ENCODE measurements at places on chromosomes 2 and 18. TPM values are rescaled to one million over a fixed set of nuclear protein-coding genes. Genes with fewer than 3 reads are reported as not detected.

DNA sequence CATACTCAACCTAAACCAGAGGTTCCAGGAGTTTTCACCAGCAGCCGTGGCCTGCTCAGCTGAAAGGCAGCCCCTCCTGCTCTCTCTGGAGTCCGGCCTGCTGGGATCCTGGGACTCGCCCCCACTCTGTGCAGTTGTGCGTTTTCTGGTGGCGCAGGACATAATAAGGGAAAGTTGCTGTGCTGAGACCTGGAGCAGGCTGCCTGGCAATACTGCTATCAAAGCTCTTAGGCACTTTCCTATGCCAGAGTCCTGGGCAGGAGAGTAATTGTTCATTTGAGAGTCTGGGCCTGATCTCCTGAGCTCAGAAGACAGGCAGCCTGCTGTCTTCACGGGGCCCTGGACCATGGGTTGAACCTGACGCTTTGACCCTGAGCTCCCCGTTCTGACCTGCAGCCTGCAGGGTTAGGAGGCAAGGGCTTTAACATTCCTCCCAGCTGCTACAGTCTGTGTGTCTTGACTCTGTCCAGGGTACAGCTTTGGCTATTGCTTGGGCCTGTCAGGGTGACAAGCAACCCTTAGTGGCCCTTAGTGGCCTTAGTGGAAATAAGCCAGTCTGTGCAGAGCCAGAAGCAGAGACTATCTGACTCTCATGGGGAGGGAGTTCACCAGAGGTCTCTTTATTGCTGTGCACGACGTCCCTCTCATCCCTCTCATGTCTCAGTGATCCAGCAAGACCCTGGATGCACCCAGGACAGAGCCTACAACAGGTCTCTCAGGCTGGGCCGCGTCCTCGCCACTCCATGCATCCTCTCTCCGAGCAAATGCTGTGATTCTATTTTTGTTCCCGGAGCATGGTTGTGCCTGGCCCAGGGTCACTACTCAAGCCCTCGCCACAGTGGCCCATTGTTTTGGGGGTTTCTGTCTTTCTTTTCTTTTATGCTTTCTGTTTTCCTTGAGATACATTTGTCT lies 60.6 kb downstream of the ACKR3 start:
- no peak for DNase-seq

- no peak for DNase-seq
These were observed 109.0 kb upstream of the CNTNAP5 start for GRCh38 chr2:123916051-123916450.

DNA sequence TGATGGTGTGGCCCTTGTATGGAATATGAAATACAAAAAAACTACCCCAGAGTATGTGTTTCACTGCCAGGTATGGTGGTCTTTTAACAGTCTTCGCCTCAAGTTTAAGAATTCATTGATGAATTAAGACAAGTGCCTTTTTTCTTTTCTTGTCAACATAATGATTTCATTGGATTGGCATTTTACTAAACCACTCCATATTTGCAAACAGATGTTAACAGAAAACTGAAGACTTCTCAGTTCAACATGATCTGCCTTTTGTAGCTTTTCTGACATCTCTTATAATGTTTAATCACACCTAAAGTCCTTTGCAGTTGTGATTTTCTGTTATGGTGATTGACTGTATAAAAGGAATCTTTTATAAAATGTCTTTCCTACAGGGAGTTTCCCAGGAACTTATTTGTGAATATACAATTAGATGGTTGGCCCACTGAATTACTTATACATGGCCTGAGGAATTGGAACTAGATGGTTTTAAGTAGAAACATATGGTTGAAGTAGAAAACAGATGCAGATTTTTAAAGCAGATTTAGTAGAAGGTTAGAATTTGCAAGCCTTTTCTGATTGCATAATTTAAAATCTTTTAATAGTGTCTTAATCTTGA lies 39.7 kb downstream of the DYNC1I2 start:
- DNase-seq = no peak

- no peak for DNase-seq
These were observed 117.7 kb downstream of the SATB2 start for GRCh38 chr2:199339891-199340605.

DNA sequence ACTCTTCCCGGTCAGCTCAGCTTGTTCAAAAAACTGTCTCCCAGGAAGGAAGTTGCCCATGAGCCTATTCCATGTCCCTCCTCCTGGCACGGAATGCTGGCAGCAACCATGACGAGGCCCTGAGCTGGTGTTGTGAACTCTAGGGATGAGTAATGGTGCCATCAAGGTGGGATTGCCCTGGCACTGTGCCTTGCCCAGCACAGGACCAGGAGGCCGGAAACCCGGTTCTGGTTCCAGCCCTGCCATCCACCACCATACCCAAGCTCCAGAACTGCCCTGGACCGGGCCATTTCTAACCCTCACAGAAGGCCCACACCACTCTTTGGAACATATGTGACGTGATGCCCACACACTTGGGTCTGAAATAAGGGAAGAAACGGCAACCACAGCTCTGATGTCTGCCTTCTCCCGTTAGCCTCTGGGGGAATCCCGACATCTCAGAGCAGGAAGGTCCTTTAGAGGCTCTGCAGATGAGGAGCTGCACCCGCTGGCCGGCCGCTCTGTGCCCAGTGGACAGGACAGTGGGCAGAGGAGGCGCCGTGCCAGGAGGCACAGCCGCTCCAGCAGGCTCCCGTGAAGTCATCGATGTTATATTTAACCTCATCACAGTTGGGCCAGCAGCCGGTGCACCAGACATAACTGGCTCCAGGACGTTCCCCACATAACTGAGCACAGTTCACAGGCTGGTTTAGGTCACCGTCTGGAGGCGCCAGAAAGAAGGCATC lies 462.1 kb upstream of the ID2 start:
- no peak for DNase-seq

GRCh38 chr2:21519412-21519811 lies 395.6 kb downstream of the TDRD15 start:
- no peak for DNase-seq

GRCh38 chr18:47274961-47275360 lies 23.5 kb upstream of the SKOR2 start:
- no peak for DNase-seq

DNA sequence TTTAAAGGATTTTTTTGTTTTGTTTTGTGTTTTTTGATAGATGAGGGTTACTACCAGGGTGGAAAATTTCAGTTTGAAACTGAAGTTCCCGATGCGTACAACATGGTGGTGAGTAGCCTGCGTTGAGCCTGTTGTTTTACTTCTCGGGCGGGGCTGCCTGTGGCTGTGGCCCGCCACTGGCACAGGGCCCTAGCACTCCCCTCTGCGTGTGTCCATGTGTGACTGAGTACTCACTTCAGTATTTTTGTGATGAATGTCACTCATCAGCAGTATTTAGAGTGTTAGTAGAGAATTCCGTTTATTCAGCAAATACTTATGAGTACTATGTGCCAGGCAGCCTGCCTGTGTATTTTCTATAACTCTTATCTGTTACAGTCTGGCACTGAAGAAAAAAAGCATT lies 44.3 kb upstream of the SCLY start:
- no peak for DNase-seq

DNA sequence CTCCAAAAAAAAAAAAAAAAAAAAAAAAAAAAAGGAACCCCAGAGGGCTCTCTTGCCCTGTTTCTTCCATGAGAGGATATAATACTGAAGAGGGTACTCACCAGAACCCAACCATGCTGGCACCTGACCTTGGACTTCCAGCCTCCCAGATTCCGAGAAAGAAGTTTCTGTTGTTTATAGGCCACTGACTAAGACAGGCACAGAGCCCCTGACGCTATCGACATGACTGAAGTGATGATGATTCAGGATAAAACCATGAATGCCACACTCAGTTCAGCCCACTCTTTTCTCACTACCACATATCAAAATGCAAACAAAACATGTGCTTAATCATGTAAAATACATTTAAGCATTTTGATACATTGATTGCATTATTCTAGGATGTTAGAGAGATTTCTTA lies 66.1 kb upstream of the CDCA7 start:
- DNase-seq = no peak

GRCh38 chr2:15756011-15756550 lies 164.4 kb downstream of the DDX1 start:
- DNase-seq = no peak

DNA sequence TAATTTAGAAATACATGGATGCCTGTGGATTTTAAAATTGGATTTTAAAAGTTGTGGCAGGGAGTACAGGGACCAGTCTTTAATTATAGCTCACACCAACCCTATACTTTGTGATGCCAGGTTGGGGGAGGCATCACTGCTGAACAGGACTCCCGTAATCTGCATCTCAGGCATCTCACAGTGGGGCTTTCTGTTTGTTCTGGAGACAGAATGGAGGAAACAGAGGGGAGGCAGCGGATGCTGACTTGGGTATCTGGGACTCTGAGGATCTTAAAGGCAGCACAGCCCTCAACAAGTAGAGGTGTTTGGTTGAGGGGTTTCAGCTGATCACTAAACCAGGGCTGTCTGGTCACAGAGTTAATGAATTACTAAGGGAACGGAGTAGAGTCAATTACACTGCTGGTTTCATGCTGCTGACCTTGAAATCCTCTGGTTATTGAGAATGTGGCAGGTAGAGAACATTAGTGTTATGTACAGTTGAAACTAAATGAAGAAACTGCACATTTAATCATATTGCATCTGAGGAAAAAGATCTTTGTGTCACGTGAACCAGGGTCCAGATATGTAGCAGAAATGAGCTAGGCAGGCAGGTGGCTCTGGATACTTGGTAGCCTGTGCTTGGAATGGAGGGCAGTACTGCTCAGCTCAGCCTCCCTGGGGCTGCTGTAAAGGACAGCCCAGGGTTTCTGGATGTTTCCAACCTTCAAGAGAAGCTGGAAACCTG lies 40.3 kb downstream of the FHOD3 start:
- DNase-seq = no peak

GRCh38 chr18:73485166-73485565 lies 617.4 kb upstream of the NETO1 start:
- DNase-seq = no peak

DNA sequence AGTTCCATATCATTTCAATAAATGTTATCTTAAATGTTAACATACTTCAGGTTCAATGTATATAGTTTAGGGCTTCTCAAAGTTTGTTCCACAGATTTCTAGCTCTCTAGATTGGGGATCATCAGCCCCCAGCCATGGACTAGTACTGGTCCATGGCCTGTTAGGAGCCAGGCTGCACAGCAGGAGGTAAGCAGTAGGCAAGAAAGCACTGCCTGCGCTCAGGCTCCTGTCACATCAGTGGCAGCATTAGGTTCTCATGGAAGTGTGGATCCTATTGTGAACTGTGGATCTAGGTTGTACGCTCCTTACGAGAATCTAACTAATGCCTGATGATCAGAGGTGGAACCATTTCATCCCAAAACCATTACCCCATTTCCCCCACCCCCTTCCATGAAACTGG lies 531.1 kb downstream of the PARD3B start:
- no peak for DNase-seq

GRCh38 chr2:240635121-240635997 lies 10.1 kb downstream of the GPR35 start:
- no peak for DNase-seq

DNA sequence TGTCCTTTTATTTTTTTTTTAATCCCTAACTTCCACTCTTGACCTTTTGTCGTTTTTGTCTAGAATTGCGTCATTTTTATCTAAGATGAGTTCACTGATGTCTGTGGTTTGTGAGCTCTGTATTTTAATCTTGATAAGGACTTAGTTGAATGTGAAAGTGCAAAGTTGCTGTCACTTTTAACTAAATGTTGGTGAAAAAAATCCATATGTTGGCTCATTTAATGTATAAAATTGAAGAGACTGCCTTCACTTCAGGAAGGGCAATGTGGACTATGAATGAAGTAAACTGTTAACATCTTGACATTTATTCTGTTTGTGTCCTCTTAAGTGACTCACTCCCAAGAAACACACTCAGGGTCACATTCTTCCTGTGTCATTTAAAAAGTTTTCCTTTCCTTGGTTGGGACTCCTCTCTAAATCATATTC lies 256.6 kb upstream of the RASGRP3 start:
- no peak for DNase-seq

DNA sequence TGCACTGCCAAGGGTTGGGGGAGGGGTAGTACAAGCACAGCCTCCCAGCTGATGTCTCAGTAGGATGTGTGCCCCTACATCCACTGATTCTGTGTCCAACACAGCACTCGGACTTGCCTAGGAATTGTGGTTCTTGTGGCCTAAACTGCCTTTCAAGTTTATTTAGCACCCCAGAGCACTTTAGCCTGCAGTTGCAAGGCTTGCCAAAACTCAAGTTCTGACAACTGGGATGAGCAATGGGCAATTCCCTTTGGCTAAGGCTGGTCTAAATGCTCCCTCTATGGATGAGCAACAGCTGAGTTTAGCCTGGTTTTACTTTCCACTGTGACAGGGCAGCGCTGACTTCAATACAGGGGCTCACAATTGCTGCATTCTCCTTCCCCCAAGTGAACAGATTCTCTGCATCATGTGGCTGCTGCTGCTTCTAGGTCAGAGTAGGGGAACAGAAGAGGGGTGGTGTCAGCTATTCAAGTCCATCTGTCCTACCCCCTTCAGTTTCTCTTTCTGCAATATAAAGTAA lies 471.5 kb downstream of the PIK3C3 start:
- no peak for DNase-seq

DNA sequence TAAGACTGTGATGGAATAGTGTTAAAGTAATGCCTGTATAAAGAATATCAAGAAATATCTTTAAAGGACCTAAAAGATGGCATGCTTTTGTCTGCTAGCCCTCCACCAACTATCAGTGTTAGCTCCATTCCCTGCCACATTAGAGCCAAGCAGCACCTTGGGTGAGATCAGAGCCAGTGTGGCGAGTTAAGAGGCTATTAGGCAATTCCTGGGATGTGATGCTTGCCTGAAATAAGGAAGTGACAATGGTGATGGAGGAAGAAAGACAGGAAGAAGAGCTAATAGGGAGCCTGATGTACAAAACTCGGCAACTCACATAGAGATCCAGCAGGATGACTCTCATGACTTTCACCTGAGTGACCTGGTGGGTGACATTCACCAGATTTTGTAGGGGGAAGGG lies 143.5 kb downstream of the ZEB2 start:
- no peak for DNase-seq

DNA sequence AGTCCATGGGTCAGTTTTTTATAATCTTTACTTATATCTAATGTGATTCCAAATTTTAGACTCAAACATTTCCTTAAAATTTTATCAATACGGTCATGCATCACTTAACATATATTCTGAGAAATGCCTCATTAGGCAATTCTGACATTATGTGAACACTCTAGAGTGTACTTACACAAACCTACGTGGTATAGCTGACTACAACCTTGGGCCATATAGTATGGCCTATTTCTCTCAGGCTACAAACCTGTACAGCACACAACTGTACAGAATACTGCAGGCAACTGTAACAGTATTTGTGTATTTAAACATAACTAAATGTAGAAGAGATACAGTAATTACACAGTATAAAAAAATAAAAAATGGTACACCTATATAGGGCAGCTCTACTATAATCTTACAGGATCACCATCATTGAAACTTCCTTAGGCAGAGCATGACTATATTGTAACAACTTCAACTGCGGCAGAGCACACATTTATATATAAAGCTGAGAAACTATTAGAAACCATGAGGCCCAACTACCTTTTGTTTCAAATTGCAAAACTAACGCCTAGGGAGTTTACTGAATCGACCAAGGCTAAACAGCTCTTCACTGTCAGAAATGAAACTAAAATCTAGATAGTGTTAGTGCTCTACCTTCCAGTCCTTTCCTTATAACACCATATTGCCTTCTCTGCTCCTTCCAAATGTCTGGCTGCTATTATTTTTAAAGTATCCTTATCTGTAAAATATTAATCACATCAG lies 6.9 kb downstream of the YES1 start:
- DNase-seq = no peak

DLX1 gene
- 48.9 TPM for total RNA-seq

CD8A gene
- 0.54 TPM for total RNA-seq

SERPINB11 gene
- total RNA-seq = not detected

NEB gene
- total RNA-seq = 0.77 TPM

ASTL gene
- not detected for total RNA-seq

ZNF2 gene
- total RNA-seq = 6.3 TPM

TUBA4A gene
- total RNA-seq = not detected

DTNA gene
- total RNA-seq = 13.3 TPM
